H7 (cell line): ENCODE measurements at places on chromosomes 16 and 17.

- DNase-seq: peak; percentile 37
Measured at GRCh38 chr17:78878871-78879527, 24.0 kb downstream of the CEP295NL start.

GRCh38 chr16:71499775-71500364 lies 10.7 kb upstream of the ZNF19 start:
- DNase-seq: peak; percentile 66

- DNase-seq: no peak
Measured at GRCh38 chr16:15843635-15844279, 13.1 kb downstream of the MYH11 start.

DNA sequence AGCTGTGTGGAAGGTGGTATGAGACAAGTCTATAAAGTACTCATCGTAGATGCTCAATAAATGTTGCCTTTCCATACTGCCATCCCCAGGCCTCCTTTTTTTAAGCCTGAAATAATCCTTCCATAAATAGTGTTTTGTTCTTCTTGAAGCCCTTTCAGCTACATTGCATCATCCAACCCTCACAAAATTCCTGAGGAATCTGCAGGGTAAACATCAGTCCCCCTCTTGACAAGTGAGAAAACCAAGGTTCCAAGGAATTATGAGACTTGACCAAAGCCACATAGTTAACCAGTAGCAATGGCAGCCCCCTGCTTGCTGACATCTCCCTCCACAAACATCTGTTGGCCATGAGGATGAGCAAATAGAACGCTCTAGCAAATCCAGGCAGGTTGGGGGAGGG lies 89.7 kb upstream of the CCL1 start:
- DNase-seq: no peak

DNA sequence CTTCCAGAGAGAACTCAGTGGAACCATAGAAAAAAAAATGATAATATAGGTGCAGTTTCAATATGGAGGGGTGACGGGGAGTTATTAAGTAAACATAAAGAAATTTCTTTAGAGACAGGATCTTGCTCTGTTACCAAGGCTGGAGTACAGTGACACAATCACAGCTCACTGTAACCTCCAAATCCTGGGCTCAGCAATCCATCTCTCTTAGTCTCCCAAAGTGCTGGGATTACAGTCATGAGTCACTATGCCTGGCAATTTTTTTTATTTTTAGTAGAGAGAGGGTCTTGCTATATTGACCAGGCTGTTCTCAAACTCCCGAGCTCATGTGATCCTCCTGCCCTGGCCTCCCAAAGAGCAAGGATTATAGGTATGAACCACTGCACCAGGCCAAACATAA lies 48.8 kb downstream of the NLRC5 start:
- no peak for DNase-seq

DNA sequence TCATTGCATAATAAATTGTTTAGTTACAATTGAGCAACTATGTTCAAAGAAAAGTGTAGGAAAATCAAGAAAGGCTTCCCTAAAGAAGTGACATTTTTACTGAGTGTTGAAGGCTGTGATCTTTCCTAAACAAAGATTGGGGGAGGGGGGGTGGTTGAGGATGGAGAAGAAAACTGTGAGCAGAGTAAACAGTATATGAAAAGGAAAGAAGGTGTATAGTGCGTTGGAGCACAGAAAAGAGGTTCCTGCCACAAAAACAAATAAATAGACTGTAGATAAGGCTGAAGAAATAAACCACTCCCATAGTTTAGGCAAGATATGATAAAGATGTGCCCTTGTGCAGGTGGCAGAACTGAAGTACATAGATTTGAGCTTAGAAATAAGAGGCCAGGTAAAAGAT lies 8.5 kb downstream of the ABCA10 start:
- DNase-seq: no peak

GRCh38 chr16:50837324-50837723 lies 95.4 kb downstream of the CYLD start:
- DNase-seq: no peak

- no peak for DNase-seq
Measured at GRCh38 chr16:1708083-1708767, 2.2 kb downstream of the MAPK8IP3 start.

- DNase-seq: no peak
Measured at GRCh38 chr17:55037828-55038227, 69.3 kb downstream of the STXBP4 start.
